Inflammatory macrophage treated with lipopolysaccharide for 1 hour (primary cell): ENCODE measurements at places on chromosomes 2 and 18.
A peak's percentile ranks its signal among the peaks of the same experiment; 100 is the strongest.

- no peak for DNase-seq
These were observed 696.7 kb upstream of the SOX11 start for GRCh38 chr2:4995466-4995865.

DNA sequence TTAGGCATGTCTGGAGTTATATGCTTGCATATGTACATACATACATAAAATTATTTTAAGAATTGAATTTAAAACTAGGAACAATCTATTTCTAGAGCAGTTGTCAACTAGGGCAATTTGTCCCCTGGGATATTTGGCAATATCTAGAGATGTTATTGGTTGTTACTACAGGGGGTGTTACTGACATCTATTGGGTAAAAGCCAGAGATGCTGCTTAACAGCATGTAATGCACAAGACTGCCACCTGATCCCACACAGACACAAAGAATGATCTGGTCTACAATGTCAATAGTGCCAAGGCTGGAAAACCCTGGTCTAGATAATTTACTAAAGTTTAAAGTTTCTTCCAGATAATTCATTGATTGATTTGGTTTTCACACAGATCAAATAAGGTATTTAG is 185.3 kb downstream of the NYAP2 start:
- DNase-seq: no peak

GRCh38 chr2:145845207-145845894 is 1325.4 kb upstream of the ZEB2 start:
- DNase-seq: peak; percentile 58

- DNase-seq: no peak
These were observed 119.3 kb upstream of the MAPRE2 start for GRCh38 chr18:34921811-34922385.

- DNase-seq: no peak
These were observed 1355.4 kb upstream of the ACVR2A start for GRCh38 chr2:146489386-146489785.

- DNase-seq: no peak
These were observed 683.6 kb downstream of the CNTNAP5 start for GRCh38 chr2:124708661-124709060.

DNA sequence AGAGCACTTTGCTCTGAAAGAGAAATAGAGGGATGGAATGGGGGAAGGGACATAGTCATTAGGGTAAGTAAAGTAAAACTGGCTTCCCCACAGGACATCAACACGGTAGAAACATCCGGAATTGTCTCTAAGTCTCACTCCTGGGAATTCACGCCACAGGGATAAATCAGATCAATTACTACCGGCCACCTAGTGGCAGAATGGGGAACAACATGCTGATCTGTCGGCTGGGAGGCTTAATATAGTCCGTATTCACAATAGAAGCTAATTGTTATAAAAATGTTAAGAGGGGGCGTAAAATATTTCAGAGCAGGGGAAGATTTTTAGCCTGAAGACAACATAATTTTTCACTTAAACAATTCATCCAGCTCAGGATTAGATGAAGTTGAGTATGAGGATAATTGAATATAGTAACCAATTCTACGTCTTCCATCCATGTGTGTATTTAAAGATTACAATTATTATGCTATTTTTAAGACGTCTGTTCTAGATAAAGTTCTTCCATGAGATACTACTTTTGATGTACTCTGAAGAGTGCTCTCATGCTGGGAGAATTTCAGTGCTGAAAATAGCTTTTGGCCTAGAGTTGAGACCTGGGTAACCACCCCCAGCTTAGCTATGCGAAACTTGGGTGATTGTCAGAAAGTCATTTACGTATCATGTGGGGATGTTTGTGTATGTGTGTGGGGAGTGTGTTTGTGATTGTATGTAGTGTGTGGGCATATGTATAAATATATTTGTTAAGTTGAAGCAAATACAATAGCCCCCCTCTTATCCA is 65.7 kb downstream of the LRRTM1 start:
- DNase-seq: no peak

- DNase-seq: no peak
These were observed 10.7 kb downstream of the COL6A3 start for GRCh38 chr2:237403024-237403882.

DNA sequence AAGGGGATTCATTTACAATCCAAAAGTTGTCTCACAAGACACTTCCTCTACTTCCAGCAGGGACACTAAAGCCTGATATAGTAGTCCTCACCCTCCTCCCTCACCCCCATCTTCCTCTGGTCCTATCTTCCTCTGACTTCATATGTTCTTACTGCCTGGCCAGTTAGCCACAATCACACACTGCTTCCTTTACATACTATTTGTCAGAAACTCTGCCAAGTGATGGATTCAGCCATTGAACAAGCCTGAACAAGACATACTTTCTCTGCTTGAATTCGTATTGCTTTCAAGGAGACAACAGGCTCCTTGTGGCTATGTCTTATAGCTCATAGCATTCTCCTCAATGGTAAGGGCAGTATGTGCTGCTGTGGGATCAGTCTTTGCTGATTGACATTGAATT is 672.2 kb downstream of the BCL11A start:
- no peak for DNase-seq

GRCh38 chr2:217776631-217777030 is 226.2 kb downstream of the TNS1 start:
- DNase-seq: no peak
